ENCODE measurements at places on chromosomes 2 and 18. TPM values are rescaled to one million over a fixed set of nuclear protein-coding genes. Genes with fewer than 3 reads are reported as not detected.
A peak's percentile ranks its signal among the peaks of the same experiment; 100 is the strongest.

DNA sequence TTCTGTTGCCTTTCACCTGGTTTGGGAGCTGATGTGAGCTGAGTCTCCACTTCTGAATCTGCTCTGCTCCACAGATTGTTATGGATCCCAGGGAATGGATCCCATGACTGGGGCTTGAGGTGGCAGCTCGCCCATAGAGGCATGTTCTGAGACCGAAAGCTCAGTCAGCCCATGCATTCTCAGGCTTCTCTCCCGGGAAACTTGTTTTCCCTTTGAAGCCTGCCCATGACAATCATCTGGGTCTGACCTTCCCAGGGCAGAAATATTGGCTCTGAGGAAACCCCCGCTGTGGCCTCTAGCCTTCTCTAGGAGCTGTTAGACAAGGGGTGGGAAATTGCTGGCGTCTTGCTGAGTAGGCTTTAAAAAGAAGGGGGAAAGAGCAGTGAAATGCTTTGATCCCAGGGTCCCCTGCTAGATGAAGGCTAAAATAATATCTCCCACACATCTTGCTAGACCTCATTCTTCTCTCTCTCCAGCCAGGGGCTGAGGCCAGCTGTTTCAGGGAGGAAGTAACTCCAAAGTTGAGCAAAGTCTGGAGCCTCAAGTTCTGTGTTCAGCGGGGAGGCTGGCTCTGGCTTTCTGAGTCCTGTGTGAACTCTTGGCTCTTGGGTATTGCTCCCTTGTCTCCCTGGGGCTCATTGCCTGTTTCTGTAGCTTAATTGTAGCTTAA is 2.0 kb downstream of the VAMP8 start:
- no peaks in the 10 kb centered on the region for H3K36me3 ChIP-seq
- no peaks in the 10 kb centered on the region for H3K27me3 ChIP-seq

DNA sequence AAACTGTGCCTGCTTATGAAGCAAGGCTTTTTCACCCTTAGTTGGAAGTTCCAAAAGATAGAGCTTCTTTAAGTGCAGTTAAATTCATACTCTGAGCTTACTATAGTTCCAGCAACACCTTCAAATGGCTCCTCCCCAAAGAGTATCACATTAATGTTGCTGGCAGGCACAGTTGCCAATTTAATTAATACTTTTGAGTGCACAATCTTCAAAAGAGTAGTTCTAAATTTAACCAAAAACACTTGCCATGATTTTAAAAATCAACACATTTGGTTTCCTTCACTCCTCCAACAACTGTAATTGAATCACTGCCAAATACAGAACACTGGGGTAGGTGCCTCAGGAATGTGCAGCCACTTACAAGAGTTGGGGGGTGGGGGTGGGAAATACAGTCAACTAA is 150.6 kb upstream of the UBE2E3 start:
- H3K4me3 ChIP-seq: no peak overlapping the region
- DNase-seq: no peak
- H3K27ac ChIP-seq: no peak overlapping the region
- no peaks in the 10 kb centered on the region for H3K4me1 ChIP-seq

- no peaks in the 10 kb centered on the region for H3K4me1 ChIP-seq
- no peak overlapping the region for H3K4me3 ChIP-seq
- H3K27me3 ChIP-seq: no peaks in the 10 kb centered on the region
- peak overlapping the region; percentile 31 for H3K27ac ChIP-seq
- peak; percentile 55 for DNase-seq
- H3K36me3 ChIP-seq: no peaks in the 10 kb centered on the region
Observed at GRCh38 chr2:204452464-204453023, 92.7 kb upstream of the PARD3B start.

DNA sequence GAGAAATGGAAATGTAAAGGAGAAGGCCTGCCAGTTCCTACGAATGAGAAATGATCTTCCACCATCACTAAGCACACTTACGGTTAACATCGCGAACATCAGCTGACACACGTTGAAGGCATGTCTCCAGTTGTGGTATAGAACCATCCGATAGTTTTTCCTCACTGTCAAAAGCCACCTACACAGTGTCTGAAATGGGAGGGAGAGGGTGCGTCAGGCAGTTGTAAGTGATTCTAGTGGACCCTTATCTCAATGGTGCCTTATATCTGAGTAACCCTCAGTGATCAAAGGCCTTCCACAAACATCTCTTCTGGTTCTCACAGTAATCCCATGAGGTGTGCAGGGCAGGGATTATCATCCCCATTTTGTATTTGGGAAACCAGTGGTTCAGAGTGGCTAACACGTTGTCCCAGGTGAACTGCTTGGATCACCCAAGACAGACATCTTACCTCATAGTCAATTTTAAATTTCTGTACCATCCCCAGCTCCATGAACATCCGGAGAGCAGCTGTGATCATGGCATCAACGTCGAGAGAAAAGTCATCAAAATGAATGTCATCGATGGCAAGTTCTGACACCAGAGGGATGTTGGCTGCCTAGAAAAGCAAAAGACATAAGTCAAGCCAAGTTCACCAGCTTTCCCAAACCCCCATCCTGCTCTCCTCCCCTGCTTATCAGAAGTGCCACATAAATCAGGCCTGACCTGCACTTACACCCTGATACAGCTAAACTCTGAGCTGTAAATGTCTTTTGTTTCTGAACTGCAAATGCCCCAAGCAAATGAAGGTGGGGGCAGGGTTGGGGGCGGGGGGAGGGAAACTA is 335.2 kb downstream of the AGPS start:
- no peak overlapping the region for H3K27ac ChIP-seq
- no peaks in the 10 kb centered on the region for H3K27me3 ChIP-seq
- H3K4me3 ChIP-seq: no peak overlapping the region
- no peak for DNase-seq

DNA sequence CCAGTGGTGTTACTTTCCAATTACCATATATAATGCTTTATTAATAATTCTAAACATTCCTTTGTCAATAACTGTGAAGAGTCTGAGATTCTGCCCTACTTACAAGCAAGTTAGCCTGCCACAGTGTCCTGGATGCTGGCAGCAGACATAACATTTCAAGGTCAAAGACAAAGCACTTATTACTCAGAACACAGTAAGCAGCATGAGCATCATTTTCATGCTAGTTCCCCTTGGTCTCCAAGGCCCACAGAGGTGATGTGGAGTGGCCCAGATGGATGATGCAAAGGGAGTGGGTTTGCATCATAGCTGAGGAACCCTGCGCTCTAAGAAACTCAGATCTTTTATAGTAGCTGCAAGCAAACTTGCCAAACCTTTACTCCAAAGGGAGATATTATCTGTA is 349.7 kb downstream of the ZEB2 start:
- H3K36me3 ChIP-seq: no peaks in the 10 kb centered on the region
- H3K27ac ChIP-seq: no peak overlapping the region
- no peaks in the 10 kb centered on the region for H3K27me3 ChIP-seq
- H3K4me1 ChIP-seq: no peaks in the 10 kb centered on the region

GRCh38 chr2:48105848-48106247 is 199.6 kb upstream of the FBXO11 start:
- H3K27ac ChIP-seq: peak overlapping the region; percentile 57
- H3K27me3 ChIP-seq: no peaks in the 10 kb centered on the region

DNA sequence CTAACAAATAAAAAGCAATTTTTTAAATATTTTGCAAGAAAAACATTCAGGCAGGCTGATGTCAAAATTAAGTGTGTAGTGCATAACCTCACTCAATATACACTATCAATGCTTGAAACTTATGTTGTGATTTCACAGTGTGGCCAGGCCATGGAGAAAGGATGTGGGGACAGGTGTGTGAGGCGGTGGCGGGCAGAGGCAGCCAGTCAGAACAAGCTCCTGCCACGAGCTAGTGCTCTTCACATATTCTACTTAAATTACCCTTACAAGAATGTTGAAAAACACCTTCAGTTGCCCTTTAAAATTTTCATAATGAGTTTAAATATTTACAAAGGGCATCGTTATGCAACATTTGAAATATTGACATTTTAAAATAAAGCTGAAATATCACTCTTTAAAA is 43.2 kb downstream of the CYB5A start:
- H3K4me3 ChIP-seq: no peak overlapping the region
- H3K4me1 ChIP-seq: no peaks in the 10 kb centered on the region
- DNase-seq: no peak
- no peaks in the 10 kb centered on the region for H3K27me3 ChIP-seq
- H3K36me3 ChIP-seq: no peaks in the 10 kb centered on the region

Gene BOLL
- total RNA-seq: not detected

Gene MPP4
- total RNA-seq: 0.29 TPM

GRCh38 chr18:6382963-6383362 is 31.7 kb downstream of the L3MBTL4 start:
- no peaks in the 10 kb centered on the region for H3K27me3 ChIP-seq
- no peaks in the 10 kb centered on the region for H3K4me1 ChIP-seq
- DNase-seq: no peak
- H3K27ac ChIP-seq: no peak overlapping the region

GRCh38 chr2:218217360-218218267 is 625 bp downstream of the ARPC2 start:
- DNase-seq: peak; percentile 44
- peak overlapping the region; percentile 95 for H3K27ac ChIP-seq
- H3K4me1 ChIP-seq: peaks cover 4% of the 10 kb centered on the region
- H3K4me3 ChIP-seq: peak overlapping the region; percentile 98
- H3K36me3 ChIP-seq: no peaks in the 10 kb centered on the region

Gene ITGA6
- 93.1 TPM for total RNA-seq

GRCh38 chr2:99926986-99927385 is 215.4 kb downstream of the AFF3 start:
- no peaks in the 10 kb centered on the region for H3K4me1 ChIP-seq
- H3K27ac ChIP-seq: no peak overlapping the region
- no peak for DNase-seq
- H3K36me3 ChIP-seq: no peaks in the 10 kb centered on the region

- no peaks in the 10 kb centered on the region for H3K4me1 ChIP-seq
- H3K4me3 ChIP-seq: peak overlapping the region; percentile 38
- DNase-seq: no peak
- no peak overlapping the region for H3K27ac ChIP-seq
- H3K27me3 ChIP-seq: no peaks in the 10 kb centered on the region
Observed at GRCh38 chr2:106270471-106270891, 76.4 kb upstream of the UXS1 start.

DNA sequence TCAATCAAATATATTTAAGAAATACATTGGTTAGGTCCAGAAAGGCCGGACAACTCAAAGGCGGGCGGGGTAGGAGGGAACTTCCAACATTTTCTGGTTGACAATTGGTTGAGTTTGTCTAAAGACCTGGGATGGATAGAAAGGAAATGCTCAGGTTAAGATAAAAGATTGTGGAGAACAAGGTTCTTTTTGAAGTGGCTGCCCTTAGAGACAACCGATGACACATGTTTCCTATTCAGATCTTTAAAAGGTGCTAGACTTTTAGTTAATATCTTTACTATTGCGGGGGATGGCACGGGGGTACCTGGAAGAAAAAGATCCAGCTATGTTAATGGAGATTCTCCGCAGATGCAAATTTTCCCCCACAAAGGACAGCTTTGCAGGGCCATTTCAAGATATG is 10.0 kb upstream of the AP1S3 start:
- no peaks in the 10 kb centered on the region for H3K4me1 ChIP-seq
- no peaks in the 10 kb centered on the region for H3K27me3 ChIP-seq
- no peak overlapping the region for H3K27ac ChIP-seq
- no peak for DNase-seq

Gene SALL3
- total RNA-seq: not detected

DNA sequence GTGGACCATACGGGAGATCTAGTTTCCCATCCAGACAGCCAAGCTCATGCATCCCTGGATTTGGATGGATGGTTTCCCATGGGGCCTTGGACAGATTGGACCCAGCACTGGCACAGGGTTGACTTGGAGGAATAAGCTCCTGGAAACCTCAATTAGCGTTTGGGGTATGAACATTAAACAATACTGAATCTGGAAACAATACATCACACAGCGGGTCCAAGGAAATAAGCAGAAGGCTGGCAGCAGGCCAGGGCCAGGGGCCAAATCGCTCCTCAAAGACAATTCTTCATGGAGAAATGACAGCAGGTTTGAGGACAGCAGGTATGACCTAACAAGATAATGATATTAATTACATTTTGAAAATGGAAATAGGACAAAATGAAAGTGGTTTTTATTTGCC is 540.6 kb downstream of the RIT2 start:
- no peak overlapping the region for H3K27ac ChIP-seq
- no peaks in the 10 kb centered on the region for H3K4me1 ChIP-seq
- no peak for DNase-seq
- no peaks in the 10 kb centered on the region for H3K27me3 ChIP-seq
- no peaks in the 10 kb centered on the region for H3K36me3 ChIP-seq

DNA sequence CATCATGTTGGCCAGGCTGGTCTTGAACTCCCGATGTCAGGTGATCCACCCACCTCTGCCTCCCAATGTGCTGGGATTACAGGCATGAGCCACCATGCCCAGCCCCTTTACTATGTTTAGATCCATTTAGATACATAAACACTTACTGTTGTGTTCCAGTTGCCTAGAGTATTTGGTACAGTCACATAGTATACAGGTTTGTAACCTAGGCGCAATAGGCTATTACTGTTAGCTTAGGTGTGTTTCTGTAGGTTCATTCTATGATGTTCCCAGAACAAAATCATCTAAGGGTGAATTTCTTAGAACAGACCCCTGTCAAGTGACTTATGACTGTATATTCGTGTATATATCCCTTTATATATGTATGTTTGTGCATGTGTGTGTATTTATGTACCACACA is 61.8 kb downstream of the MYCN start:
- H3K27me3 ChIP-seq: no peaks in the 10 kb centered on the region
- H3K4me1 ChIP-seq: no peaks in the 10 kb centered on the region
- no peak overlapping the region for H3K27ac ChIP-seq
- H3K4me3 ChIP-seq: no peak overlapping the region
- no peaks in the 10 kb centered on the region for H3K36me3 ChIP-seq

DNA sequence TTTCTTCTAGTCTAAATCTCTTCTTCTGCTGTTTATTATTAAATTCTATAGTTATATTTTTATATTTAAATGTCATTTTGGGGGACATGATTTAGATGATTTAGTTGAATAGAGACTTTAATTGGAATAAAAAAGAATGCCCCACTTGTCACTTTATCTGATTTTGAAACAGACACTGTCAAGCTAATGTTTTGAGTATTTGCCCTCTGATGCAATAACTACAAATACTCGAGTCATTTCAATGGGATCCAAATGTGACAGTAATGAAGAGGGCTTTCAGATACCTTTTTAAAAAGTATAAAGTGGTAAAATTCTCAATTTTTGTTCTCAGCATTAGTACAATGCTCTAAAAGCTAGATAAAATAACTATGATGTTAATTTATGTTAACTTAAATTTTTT is 257.3 kb upstream of the SESTD1 start:
- no peaks in the 10 kb centered on the region for H3K27me3 ChIP-seq
- no peaks in the 10 kb centered on the region for H3K4me1 ChIP-seq
- H3K36me3 ChIP-seq: no peaks in the 10 kb centered on the region

GRCh38 chr2:102765061-102765460 is 3.2 kb downstream of the TMEM182 start:
- no peak for DNase-seq
- H3K27me3 ChIP-seq: no peaks in the 10 kb centered on the region
- no peak overlapping the region for H3K27ac ChIP-seq
- no peak overlapping the region for H3K4me3 ChIP-seq

DNA sequence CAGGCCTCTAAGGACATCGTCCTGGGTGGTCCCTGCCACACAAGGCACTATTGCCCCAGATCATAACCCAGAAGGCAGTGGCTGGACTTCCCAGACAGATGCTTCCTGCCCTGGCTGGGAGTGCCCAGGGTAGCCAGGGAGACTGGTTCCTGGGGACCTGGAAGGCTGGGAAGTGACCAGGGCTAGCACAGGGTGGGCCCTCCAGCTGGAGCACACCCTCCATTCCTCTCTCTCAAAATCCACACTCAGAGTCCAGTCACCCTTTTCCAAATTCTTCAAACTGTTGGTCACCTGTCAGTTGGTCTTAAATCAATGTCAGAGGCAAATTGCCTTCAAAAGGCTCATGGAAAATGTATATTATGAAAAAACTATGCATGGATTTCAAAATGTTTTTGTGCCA is 11.6 kb upstream of the TUBB6 start:
- no peak overlapping the region for H3K27ac ChIP-seq
- H3K4me3 ChIP-seq: no peak overlapping the region
- no peak for DNase-seq
- no peaks in the 10 kb centered on the region for H3K36me3 ChIP-seq
- no peaks in the 10 kb centered on the region for H3K4me1 ChIP-seq
- no peaks in the 10 kb centered on the region for H3K27me3 ChIP-seq

Measured in breast epithelium (tissue), 4 donors.